Activated CD4-positive, alpha-beta T cell treated with anti-CD3 and anti-CD28 coated beads, Interleukin-2, amount 50 U/mL, for 24 hours (primary cell): ENCODE measurements at places on chromosomes 3 and 15.

DNA sequence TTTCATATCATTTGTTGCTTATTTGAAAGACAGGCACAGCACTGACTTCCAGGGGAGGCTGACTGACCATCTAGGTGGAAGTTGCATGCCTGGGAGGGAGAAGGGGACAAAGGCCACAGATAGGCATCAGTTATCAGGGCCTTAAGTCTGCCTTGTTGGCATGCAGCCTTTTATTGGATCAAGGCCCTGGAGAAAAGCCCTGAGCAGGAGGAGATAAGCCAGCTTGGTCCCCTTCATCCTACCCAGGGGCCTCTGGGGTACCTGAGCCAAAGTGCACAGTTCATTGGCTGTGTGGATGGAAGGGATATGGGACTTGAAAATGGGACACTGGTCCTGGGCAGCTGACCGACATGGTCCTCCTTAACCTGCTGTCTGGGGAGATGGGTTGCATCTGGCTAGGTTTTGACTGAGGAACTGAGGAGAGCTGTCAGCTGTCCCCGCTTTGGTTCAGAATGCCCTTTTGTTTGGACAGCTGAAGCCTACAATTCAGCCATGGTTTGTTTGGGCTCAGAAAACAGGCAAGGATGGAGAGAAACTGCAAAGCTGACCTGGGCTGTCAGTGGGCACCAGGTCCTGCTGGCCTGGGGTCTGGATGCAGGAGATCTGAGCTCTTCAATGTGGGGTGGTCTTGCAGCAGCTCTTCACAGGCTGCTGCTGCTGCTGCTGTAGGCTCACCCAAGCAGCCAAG is 60.0 kb downstream of the FLNB start:
- DNase-seq: no peak

DNA sequence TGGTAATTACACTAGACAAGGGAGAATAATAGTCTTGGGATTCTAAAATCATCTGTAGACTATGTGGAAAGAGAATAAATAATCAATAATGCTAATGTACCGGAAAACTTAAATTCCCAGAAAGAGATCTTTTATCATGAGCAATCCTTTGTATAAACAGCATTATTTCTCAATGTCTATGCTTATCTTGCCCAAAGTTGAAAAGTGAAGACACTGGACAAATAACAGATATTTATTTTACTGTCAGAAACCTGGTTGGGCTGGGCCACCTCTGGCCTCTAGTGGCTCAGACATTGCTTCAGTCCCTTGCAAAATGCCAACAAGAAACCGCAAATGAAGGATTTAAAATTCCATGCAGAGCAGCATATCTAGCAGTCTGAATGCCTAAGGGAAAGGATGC is 409.9 kb downstream of the FHIT start:
- no peak for DNase-seq

- no peak for DNase-seq
These were observed 4.8 kb downstream of the AQP9 start for GRCh38 chr15:58142827-58143461.

DNA sequence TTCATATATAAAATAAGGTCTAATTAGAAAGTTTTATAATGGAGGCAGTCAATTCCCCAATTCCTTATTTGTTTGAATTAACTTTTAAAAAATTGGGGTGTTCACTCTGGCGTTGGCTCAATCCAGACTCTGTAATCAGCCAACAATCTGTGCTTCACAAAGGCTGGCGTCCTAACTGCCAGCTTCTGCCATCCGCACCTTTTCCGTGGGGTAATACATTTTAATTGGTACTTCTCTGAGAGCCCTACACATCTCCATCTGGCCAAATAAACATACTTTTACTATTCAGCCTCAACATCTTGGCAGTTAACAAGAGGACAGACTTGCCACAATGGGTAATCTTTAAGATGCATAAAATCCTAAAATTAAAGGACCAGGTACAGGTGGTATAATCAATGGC is 125.2 kb upstream of the CCNL1 start:
- DNase-seq: no peak

DNA sequence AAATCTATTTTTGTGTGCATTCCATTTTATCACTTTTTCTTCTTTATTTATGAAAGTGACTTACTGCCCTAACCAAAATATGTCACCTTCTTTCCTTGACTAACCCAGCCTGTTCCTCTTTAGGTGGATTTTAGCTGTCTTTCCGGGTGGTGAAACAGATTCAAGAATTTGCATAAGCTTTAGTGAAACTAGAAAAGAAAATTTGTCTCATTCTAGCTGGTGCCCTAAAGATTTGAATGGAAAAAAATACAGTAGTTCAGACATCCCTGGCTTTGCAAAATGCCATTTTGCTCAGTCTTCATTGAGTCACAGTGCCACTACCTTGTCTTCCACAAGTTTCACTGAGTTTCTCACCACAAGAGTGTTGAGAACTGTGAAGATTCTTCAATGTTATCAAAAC is 28.2 kb upstream of the CCDC50 start:
- DNase-seq: no peak
